ENCODE measurements at places on chromosomes 5 and 9.

GRCh38 chr5:20572614-20573013 is 584.6 kb upstream of the CDH18 start:
- DNase-seq, result no peak

DNA sequence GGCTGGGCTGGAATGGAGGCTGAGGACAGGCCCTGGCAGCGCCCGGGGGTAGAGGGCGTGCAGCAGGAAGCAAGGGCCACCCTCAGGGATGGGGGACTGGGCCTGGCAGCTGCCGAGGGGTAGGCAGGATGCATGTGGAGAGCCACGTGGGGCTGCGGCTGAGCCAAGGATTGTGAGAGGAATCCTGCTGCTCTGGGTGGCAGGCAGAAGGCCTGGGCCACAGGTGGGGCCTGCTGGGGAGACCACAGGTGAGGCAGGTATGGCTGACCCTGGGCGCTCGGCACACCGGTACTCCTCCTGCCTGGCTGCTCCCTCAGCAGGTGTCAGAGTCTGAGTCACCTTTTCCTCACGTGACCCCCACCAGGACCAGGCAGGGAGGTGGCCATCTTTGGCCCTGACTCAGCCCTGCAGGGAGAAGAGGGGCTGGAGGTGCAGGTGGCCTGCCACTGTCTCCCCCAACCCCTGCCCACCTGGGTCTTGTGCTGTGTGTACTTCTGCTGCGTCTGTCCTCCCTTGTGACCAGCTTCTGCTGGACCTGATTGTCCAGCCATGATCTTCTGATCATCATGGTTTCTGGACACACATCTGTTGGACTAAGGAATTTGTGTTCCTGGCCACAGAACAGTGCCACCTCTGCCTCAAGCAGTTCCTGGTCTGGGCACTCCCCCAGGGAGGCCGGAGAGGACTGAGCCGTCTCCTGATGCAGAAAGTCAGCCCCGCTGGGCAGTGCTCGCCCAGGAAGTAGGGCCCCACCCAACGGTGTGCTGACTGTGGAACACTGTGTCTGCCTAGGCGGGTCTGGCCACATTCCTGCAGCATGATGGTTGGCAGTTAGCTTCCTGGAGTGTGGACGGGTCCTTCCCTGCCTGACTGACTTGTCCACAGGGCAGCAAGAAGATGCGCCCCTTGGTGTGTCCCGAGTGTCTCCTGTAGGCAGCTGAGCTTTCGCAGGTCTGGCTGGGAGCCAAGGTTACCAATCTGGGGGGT is 6.4 kb downstream of the ARRDC1 start:
- no peak for DNase-seq

GRCh38 chr5:127515693-127516440 is 1.6 kb upstream of the PRRC1 start:
- DNase-seq, result no peak

GRCh38 chr5:133967124-133967523 is 1.3 kb downstream of the C5orf15 start:
- DNase-seq, result no peak

- DNase-seq, result no peak
These were observed 6.3 kb downstream of the SLC12A7 start for GRCh38 chr5:1105350-1106265.

- DNase-seq, result no peak
These were observed 343.6 kb downstream of the CSNK1G3 start for GRCh38 chr5:123855609-123856008.

DNA sequence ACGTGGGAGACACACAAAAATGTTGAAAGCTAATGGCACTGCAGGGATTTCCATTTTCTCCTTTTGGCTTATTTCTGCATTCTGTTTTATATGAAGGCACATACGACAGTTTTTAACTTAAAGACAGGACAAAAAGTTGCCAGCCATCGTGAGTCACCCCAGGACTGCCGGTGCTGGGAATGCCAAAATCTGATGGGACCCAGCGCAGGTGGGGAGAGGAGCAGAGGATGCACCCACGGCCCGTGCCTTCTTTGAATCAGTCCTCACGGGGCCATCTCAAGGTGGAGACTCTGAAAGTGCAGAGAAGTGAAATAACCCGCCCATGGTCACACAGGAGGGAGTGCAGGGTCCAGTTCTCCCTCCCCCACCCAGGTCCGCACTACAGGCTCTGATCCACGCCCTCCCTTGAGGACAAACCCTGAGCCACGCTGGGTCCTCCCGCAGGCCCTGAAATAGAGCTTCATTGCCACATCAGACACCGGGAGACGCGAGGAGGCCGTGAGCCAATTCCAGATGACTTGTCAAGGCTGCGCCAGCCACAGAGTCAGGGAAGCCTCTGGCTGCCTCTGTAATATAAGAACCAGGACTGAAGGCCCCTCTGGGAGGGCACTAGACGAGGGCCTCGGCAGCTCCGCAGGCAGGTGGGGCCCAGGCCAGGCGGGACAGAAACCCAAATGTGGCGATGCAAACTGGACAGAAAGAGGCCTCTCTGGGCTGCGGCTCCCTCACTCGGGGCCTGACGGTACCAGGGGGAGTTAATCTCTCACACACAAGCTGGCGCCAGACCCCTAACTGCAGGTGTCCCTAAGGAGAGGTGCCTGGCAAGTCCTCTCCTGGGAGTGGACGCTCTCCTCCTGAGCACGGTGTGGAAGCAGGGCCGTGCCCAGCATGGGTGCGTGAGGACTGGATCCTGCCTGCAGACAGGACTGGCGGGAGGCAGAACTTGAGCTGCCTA is 22.9 kb downstream of the ADAMTS2 start:
- DNase-seq, result no peak

DNA sequence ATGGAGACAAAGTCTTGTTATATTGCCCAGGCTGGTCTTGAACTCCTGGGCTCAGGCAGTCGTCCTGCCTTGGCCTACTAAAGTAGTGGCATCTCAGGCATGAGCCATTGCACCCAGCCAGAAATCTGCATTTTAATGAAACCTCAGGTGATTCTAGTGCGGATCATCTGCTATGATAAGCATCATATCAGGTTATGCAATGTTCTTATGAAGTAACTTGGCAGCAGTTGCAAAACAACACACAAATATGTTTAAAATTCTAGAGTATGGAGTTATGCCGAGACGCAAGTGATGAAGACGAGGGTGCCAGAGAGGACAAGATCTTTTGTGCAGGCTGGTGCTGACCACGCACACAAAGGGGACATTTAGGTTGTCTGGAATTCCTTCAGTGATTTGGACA is 153.2 kb upstream of the MEF2C start:
- DNase-seq, result no peak

DNA sequence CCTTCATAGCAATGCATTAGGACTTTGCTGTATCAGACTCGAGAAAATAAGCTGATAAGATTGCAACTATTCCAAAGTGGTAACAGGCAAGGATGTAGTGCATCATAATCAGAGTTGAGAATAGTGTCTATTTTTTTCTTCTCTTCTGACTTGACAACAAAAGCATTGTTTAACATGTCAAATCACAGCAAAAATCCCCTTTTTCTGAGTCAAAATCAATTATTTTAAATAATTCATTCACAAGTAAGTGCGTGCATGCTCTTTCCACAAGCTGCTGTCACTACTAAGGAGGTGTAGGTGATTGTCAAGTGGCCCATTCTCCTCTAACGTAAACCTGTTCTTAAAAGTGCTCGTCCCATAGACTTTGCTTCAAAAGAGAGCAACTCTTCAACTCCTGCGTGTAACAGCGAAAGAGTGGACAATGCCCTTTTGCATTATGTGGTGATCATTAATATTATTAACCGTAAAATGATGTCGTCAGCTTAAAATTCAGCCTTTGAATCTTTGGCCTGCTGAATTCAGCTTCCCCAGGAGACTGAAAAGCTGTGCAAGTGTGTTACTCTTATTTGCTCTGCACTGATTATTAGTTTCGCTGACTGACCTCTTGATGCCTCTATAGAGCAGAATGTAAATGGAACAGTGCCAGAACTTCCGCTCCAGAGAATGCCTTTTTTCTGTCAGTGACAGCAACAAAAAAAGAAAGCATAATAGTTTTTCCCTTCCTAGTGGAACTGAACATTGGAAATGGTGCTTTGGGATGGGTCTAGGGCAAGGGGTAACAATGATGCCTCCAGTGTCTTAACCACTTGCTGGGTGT is 680.8 kb upstream of the SEMA6A start:
- DNase-seq, result no peak

DNA sequence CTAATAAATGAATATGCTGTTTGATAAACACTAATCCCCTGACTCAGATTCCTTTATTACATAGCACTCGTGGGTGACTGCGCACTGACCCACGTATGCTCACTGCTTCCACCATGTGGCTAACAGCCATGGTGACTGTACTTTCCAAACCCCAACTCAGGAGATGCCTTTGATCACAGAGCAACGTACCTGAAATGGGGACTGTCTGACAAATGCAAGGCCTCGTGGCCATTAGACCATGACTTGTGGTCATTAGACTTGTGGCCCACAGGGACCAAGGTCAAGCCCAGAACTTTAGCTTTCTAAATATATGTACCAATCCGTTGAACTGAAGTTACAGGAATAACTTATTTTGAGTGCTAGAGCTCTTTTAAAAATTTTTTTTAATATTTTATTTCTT is 46.6 kb downstream of the CYFIP2 start:
- DNase-seq, result peak; percentile 10

DNA sequence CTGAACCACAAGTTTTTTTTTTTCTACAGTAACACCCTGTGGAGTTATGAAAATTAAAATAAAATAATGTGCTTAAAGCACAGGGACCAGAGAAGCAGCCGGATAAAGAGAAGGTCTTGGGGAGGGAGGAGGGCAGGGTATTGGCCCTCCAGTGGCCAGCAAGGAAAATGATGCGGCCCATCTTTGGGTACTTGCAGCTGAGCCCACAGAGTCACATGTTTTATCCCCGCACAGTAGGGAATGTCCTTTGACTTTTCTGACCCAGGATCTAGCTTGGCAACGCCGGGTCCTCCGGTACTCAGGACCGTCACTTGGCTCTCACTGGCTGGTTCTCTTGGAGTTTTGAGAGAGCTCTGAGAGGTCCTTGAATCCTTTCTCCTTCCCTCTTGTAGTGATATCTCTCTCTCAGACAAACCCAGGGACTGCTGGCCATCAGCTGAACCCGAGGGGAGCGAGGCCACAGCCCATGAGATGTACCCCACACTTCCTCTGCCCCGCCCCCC is 35.3 kb upstream of the HSPA9 start:
- DNase-seq, result no peak

GRCh38 chr9:98521141-98521540 is 187.6 kb downstream of the GABBR2 start:
- DNase-seq, result no peak

DNA sequence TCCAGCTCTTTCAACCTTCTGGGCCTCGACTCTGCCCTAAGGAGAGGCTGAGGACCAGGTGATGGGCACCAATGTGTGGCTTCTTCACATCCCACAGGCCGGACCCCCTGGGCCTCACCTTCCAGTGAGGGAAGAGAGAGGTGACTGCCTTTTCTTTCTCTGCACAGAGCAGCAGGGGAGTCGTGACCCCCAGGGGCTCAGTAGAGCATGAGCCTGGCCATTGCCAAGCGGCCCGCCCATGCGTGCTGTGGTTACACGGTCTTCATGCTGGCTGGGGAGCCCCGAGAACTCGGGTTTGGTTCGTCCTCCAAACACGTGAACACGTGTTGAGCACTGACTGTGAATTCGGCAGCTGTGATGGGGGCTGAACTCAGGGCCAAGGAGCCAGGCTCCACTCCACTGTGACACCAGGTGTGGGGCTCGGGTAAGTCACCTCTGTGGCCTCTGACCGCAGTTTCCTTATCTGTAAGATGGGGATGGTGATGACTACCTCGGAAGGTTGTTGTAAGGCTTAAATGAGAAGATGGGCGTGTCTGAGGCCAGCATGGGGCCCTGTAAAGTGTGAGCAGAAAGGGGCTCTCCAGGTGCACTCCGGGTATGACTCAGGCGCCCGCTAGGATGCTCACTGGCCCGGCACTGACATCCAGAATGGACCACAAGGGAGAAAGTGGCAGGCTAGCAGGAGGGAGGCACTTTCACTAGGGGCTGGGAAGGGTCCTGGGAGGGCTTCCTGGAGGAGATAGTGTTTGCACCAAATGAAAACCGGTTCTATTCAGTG is 13.4 kb upstream of the GRHPR start:
- peak; percentile 75 for DNase-seq

GRCh38 chr5:65767565-65767964 is 45.6 kb downstream of the NLN start:
- DNase-seq, result no peak

All from NK-92 treated with Interleukin-12 subunit alpha and Interleukin-12 subunit beta, amount 100 ng/mL, for 24 hours (cell line).